Cortex of kidney (tissue), 1 donor: ENCODE measurements at places on chromosomes 4 and X.

- no peak for DNase-seq
Observed at GRCh38 chr4:138789796-138790195, 225.8 kb upstream of the NOCT start.

GRCh38 chr4:124790471-124790870, 77.9 kb upstream of the ANKRD50 start:
- no peak for DNase-seq

GRCh38 chrX:34848281-34848680, 94.3 kb upstream of the FAM47B start:
- no peak for DNase-seq

DNA sequence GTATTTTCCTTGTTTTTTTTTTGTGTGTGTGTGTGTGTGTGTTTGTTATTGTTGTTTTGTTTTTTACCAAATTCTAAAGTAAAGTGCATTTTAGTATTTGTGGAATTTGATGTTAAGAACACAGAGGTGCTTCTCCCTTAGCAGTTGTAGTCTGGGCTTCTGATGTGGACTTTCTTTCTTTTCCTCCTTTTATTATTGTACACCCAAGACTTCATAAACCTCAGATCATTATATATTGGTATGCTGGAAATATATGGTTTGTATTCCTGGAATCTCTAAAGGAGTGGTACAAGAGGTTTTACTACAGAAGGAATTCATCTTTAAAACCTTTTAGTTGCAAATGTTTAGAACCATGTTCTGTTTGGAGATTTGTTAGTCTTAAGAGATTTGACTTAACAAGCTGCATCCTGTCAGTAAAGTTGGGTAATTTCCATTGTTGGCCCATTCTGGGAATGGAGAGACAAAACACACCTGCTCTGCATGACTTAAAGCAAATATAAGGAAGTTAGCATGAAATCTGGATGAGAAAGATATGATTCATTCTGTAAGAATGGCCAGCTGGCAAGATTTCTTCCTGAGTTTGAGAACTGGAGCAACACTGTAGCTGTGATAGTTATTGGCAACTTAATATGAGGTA, 64.0 kb downstream of the SMAD1 start:
- no peak for DNase-seq

GRCh38 chr4:12576409-12576808, 907.7 kb downstream of the RAB28 start:
- DNase-seq: no peak

DNA sequence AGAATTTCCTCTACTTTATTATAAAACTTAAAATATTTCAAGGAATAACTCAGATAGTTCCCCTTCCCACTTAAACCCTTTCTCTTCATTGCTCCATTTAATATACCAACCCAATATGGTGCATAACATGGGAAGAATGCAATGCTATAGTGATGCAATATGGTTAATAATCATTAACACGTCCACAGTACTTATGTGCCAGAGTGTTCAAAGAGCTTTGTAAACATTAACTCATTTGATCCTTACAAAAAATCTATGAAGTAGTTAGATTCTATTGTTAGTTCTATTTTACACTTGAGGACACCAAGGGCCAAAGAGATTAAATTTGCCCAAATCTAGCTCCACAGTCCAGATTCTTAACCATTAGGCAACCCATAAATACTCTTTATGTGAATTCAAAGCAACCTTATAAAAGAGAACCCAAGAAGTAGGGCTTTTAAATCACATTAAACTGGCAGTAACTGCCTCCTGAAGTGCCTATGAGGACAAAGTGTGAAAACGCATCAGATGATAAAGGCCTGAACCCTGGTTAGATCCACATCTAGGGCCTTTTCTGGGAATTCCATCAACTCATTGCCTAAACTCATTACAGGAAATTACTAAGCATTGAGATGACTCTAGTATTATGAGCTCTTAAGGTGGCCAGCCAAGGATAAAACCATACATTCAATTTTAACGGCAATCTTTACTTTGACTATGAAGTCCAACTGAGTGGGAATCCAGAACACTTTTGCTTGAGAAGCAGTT, 94.3 kb downstream of the AREG start:
- no peak for DNase-seq

GRCh38 chrX:150533863-150534262, 34.6 kb upstream of the MTM1 start:
- DNase-seq: no peak

DNA sequence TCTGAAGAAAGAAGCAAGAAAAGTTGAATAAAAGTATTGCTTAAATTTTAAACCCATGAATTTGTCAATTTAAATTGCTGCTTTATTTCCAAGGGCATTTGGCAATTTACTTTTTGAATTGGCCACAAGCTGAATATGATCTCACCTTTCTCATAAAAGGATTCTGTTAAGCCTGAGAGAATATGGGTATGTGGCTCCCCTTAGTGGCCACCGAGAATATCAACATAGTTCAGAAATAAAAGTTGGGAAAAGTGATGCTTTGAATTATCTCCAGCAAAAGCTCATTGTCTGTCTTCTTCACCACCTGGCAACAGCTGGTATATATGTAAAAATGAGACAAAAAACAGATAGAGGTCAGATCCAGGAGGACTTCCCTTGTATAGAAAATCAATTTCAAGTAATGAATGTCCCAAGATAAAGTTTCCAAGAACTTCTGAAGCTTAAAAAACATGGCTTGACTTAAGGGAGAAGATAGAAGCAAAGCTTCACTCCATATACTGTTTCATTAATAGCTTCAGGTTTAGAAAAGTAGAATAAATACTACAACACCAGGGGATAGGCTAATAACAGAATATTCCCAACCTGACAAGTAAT, 290.7 kb upstream of the FAM241A start:
- DNase-seq: no peak

DNA sequence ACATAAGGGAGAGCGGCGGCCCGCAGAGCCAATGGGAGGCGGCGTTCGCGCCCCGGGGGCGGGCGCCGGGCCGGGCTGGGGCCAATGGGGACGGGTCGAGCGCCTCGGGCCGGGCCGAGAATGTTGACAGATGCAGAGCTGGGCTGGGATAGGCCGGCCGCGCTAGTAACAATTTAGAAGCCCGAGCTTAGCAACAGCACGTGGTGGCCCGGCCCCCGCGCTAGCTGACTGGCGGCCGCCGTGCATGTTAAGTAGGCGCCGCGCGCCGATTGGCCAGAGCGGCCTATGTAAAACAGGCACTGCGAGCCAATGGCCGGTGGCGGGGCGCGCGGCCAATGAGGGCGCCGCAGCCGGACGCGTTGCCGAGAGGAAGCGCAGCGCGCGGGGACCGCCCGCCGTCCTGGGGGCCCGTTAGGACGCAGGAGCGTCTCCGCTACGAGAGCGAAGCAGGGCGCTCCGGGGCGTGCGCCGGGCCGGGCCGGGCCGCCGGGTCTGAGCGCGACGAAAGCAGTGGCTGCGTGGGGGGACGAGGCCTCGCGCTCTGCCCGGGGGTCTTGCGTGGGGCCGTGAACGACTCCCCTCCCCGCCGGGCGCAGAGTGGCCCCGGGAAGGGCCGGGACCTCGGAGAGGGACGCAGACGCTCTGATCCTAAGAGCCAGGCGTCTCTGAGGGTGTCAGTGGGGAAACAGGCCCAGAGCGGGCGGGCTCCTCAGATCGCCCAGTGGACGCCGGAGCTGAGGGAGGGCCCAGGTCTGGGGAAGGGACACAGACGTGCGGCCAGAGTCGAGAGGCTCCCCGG, 435 bp upstream of the MXD4 start:
- peak; percentile 93 for DNase-seq

DNA sequence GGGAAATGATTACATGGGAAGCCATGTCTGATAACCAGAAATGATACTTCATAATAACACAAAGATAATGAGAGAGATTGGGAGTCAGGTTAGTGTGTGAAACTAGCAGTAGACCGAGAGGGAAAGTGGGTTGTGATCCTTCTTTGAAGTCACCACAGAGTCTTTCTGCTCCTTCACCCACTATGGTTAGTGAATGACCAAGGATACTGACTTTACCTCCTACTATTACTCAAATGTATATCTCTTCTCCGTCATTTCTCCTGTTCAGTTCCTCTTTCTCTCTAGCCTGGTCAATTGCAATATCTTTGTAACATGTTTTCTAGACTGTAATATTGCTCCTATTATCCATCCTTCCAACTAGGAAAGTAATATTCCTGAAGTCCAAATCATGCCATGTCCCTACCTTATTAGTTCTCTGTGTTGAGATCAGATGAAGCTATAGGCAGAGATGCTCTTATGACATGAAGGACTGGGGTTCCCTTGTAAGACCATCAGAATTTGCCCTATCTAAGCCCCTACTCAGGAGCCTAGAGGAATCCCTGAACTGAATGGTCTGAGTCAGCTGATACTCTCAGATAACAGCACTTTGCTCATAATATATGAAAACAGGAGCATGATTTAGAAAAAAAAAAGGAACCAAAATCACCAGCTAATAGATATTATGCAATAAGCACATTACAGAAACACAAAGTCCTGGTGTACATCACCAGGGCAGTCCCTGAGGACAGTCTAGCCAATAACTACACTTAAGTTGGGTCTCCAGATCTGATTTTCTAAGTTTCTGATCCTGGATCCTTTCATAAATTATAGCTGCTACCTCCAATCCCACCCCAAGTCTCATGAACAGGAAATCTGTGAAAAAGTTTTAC, 81.2 kb downstream of the SHROOM3 start:
- DNase-seq: no peak
